ENCODE measurements at places on chromosomes 2 and 18.

DNA sequence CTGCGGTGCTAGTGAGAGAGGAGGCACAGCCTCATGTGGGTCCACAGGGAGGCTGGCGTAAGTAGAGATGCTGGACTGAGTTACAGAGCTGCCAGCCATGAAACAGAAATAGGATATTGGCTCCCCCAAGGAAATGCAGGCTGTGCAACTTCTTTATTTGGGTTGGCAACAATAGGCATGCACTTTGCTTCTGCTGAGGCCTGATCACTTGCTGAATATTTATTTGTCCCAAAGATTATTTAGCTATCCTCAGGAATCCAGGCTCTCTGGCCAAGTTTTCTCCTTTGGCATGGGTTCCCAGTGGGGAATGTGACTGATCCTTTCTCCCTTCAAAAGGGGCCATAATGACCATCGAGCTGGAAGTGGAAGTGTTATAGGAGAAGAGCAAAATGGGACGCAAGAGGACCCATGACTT is 60.0 kb downstream of the MAPK4 start:
- no peak for DNase-seq

DNA sequence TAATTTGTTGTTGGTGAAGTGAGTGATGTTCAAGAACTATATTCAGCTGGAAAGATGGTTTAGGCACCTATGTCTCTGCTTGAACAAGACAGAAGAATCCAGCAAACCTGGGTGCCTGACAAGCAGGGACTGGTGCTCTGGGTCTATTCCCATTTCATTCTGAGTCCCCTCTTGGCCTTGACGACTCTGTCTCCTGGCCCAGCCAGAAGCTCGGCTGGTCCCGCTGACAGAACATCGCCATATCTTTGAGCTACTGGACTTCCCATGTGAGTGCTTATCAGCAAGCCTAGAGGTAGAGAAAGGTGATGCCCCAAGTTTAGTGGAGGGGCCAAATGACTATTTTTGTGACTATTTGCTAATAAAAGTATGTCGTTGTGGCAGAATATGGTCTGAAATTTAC is 48.2 kb downstream of the SDC1 start:
- no peak for DNase-seq

- no peak for DNase-seq
These were observed 99.7 kb upstream of the KLHL29 start for GRCh38 chr2:23285091-23285800.

DNA sequence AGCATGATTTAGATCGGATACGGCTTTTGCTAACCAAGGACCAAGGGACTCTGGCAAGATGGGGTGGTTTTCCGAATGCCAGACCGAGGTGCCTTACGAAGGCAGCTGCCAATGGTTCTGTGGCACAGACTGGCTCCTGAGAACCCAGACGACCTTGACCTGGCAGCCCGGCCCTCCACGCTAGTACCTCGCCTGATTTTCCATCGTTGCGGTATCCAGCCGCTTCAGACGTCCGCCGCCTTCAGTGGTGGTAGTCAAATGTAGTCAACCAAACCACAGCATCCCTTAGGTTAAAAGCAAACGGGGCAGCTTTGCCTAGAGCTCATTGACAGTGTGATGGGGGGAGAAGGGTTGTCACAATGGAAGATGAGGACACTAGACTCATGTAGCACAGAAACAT is 42.6 kb downstream of the GBX2 start:
- no peak for DNase-seq

DNA sequence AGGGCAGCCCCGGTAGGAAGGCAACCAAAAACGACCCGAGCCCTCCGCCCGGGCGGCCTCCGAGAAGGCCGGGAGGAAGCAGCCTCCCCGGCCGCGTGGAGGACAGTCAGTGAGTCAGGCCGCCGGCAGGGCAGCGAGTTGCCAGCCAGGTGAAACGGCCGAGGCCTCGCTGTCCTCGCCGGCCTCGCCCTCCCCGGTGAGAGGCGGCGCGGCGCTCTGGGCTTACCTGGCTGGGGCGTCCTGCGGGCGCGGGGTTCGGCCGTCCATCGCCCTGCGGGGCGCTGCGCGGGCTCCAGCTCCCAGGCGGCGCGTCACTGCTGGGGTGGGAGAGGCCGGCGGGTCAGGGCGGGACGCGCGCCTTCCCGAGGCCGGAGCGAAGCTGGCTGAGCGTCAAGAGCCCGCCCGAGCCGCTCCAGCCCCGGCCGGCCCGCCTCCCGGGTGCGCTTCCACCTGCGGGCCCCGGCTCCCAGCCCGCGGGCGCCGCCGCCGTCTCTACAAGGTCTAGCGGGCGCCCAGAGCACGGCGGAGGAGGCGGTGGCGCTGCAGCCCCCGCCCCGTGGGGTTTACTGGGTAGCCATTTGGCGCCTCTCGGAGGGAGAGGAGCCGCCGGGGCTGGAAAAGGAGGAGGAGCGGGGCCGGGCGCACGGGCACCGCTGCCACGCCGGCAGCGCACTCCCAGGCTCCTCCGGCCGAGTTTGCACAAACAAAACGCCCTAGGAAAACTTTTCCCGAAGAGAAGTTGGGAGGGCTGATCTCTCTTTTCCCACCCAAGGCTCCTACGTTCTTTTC is 499 bp downstream of the COBLL1 start:
- peak; percentile 65 for DNase-seq

- DNase-seq: no peak
These were observed 973.7 kb upstream of the POU3F3 start for GRCh38 chr2:103880081-103880834.

GRCh38 chr2:45612285-45612684 is 1.2 kb upstream of the SRBD1 start:
- no peak for DNase-seq

- no peak for DNase-seq
These were observed 478.7 kb upstream of the POU3F3 start for GRCh38 chr2:104375206-104375605.
